ENCODE measurements at places on chromosomes 1 and 21. TPM values are rescaled to one million over a fixed set of nuclear protein-coding genes. Genes with fewer than 3 reads are reported as not detected.

Gene AK4
- total RNA-seq = 12.0 TPM

GRCh38 chr1:152244576-152245273, 20.7 kb upstream of the HRNR start:
- no peak for DNase-seq

Gene TTLL10
- total RNA-seq = not detected

Gene AKNAD1
- 1.4 TPM for total RNA-seq

Gene NEK2
- total RNA-seq = 31.0 TPM

GRCh38 chr1:202283991-202284390, 57.7 kb downstream of the UBE2T start:
- DNase-seq = no peak

Gene CD34
- 0.26 TPM for total RNA-seq

Gene SPATA1
- 1.5 TPM for total RNA-seq

DNA sequence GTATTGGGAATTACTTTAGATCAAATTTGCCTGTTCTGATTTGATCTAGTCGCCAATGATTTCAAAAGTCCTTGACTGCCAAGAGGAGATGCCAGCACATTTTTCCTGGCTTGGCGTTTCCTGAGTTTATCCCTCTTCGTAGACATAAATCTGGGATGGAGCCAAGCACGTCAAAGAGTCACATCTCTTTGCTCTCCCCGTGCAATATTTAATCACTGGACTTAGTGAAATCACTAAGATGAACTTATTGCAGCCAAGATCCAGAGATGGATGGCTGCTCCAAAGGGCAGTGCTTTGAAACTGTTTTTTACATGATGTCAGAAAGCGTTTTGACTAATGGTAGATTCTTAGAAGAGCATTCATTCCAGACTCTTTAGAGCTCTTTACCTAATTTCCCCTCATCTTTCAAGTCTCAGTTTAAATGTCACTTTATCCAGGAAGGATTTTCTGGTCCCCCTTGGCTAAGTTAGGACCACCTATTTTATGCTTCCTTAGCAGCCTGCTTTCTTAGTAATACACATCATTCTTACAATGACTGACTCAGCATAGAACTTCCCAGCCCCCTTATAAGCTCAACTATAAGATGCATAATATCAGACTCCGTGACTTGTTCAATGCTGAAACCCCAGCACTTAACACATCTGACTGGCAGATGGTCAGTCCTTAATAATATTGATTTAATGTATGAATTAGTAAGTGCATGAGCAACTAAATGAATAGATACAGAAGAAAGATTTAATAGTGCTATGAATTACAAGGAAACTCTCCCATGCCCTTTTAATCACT, 94.4 kb upstream of the GREM2 start:
- no peak for DNase-seq

- no peak for DNase-seq
These were observed 556.3 kb downstream of the LTN1 start for GRCh38 chr21:28436286-28436932.
